ENCODE measurements at places on chromosomes 3 and 15.

DNA sequence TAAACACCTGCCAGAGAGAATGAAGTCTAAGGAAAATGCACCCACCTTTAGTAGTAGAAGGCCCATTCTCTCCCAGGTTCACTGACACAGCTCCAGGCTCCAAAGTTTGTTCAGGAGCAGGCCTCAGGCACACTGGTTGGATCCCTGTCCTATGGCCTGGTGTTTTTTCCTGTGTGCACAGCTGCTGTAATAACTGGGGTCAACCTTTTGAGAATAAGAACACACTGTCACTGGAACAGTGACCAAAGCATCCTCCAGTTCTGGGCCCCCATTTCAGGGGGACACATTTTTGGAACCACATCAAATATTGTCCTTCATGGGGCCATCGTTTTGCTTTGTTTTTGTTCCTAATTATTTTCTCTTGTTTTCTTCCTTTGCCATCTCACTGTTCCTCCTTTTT is 95.8 kb downstream of the ARNT2 start:
- DNase-seq = no peak

DNA sequence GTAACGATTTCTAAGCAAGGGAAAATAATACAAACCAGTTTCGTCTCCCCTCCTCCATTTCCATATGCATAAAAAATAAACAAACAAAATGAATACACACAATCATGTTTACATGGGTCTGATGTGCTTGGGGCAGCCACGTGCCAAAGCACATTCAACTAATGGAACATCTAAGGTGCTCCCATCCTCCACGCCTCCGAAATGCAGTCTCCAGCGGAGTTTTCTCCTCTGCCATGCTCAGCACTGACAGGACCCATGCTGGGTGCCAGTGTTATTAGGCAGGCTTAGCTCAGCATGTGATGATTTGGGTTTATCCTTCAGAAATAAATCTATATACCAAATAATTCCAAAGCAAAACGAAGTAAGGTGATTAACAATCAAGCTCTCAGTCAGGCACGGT is 337.3 kb upstream of the ATP10A start:
- DNase-seq = no peak

DNA sequence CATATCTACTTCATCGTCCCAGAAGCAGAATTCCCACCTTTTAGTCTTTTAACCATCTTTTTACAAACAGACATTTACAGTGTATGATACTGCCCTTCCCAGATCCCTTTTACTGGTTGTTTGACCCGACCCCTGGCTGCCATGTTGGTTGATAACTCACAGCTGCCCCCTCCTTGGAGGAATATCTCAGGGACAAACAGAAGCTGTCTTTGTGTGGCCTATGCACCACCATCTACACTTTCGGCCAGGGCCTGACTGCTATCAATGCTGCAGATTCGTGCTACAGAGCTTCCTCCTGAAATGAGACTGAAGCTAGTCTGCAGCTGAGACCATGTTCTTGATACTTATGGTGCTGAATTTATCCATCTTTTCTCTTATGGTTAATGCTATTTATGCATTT is 6.6 kb upstream of the POLQ start:
- DNase-seq = no peak

DNA sequence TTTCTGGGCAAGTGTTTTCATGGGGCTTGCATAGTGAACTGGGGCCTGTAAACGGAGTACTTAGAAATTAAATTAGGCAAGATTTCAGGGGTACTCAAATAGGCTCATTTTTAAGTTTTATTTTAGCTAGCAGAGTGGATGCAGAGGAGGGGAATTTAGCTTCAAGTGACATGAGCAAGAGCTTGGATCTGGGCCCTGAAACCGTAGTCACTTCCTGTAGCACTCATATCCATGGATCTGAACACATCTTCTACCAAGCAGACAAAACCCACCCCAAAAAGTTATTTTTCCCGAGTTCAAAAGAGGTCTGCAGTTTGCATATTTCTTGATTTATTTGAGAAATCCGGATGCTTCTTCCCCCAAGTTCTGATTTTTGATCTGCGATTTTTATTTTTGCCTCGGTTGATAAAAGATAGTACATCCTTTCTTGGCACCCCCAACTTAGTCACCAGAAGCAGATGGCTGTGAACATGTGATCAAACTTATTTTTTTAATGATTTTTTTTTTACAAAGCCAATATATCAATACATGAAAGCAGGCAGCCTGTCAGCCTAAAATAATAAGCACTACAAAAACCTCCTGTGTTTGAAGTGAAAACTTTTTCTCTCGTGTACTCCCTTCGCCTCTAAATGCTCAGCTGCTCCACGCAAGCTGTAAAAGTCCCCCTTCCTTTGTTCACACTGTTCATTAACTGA is 36.6 kb upstream of the STT3B start:
- DNase-seq = no peak

DNA sequence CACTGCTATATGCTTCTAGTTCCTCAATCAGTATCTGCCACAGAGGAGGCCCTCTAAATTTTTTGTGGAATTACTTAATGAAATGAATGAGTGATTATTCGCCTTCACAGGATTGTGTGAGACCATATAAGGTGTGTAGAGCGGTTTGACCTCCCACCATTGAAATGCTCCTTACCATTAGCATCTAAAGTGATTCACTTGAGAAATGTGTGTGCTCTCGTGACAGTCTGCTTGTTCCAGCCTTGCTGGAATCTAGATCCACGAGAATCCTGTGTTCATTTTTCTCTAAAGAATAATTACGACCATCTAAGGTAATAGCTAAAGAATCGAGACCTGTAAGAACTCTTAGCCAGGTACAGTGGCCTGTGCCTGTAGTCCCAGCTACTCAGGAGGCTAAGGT is 126.9 kb downstream of the FNDC3B start:
- no peak for DNase-seq

DNA sequence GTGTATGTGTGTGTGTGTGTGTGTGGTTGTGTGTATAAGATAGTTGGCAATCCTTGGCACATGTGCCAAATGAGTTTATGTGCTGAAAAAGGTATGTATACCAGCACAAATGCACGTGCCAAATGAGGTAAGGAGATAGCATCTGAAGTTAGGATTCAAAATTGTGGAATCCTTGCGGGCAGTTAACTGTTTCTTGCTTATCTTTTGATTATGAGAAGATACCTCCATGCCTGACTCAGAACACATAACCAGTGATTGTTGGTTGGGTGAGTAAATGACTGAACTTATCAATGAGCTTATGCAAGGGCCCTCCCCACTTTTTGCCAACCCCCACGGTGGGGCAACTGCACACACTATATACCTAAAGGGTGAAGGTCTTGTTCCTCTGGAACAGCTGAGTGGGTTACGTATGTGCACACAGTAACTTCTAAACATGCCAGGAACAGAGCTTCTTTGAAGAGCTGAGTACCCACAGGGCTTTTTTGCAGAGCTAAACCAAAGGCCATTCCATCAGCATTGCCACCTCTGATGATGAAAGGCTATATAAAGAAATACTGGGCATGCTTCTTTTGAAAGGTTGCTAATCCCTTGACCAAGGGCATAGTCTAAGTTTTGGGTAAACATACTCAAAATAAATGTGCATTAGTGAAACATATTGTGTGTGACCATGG is 60.1 kb downstream of the MEIS2 start:
- no peak for DNase-seq

DNA sequence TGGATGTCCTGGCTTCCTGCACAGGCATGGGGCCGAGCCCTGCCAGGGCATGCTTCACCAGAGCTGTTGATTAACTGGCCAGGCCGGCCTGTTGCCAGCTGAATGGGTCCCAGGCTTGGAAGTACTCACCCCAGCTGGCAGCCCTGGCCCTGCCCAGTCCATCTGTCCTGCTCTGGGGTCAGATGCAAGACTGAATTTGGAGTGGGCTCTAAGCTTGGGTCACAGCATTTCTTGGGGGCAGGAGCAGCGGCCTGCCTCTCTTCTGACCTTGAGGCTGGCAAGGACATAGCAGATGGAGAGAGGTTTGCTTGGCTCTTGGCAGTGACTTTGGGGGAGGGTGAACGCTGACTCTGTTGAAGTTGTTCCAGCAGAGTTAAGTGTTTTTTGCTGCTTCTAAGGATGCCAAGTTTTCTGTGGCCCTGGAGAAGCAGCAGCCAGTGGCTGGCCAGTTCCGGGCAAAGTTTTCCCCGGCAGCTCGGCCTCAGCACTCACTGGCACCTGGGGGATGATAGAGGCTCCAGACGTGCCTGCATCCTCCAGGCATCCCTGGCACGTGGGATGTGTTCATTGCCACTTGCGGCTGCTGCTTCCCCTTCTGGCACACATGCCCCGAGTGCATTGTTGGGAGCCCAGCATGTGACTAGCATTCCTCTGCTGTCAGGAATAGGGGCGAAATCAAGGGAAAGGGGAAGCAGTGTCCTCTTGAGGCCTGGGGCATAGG is 22.9 kb downstream of the PDIA5 start:
- no peak for DNase-seq

- no peak for DNase-seq
Measured at GRCh38 chr3:114370537-114371174, 76.8 kb downstream of the TIGIT start.

DNA sequence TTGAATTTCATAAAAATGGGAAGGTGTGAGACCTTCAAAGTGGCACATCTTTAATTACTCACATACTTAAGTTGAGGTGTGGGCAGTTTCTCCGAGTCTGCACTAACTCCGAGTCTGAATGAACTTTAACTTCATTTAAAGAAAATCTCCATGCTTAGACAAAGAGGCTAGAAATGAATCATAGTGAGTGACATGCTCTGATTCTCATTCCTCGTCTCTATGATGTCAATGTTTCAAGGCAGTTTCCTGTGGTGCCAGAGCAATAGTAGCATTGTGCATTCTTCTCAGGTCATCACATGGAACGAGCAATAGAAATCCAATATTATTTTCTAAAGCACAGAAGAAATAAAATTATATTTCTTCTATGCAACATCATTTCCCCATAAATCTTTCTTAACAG is 224.8 kb downstream of the KCNMB2 start:
- no peak for DNase-seq

DNA sequence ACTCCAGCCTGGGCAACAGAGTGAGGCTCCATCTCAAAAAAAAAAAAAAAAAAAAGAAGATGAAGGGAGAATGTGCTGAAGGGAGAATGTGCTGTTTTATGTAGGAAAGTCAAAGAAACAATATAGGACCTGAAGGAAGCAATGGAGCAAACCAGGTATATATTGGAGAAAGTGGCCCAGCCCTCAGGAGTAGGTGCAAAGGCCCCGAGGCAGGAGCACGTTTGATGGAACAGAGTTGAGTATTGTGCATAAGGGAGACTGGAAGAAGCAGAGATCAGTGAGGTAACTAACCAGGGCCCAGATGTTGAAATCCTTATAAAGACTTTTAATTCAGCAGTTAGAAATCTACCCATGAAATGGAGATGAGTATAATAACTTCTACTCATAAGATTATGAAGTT is 79.6 kb downstream of the MAP2K5 start:
- DNase-seq = no peak

DNA sequence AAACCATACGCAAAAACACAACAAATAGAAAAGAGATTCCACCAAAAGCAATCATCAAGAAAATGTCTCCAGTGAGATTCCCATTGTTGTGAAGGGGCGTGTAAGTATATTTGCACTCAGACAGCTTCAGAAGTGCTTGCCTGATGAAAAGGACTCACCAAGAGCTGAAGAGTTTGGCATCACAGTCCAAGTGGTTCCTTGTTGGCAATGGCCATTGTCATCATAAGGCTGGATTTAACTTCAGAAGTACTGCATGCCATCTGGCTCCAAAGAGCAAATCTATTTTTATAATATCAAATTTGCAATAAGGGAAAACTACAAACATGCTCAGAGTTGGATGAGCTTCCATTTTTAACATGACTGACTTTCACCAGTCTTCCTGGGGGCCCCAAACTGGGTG is 505.3 kb upstream of the NR2F2 start:
- peak; percentile 12 for DNase-seq

DNA sequence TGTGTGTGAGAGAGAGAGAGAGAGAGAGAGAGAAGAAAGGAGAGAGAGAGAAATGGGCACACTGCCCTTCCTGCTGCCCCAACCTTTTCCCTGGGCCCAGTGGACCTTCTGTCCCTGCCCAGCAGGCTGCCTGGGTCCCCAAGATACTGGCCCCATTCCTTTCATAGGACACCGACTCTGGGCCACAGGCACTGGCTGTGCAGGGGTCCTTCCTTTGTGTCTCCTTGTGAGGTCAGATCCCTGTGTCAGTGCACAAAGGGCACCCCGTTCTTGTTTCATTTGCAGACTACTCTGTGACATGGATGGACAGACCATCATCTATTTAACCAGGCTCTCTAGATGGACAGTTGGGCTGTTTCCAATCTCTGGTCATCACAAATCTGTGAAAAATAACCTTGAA is 21.3 kb upstream of the KLF13 start:
- no peak for DNase-seq

DNA sequence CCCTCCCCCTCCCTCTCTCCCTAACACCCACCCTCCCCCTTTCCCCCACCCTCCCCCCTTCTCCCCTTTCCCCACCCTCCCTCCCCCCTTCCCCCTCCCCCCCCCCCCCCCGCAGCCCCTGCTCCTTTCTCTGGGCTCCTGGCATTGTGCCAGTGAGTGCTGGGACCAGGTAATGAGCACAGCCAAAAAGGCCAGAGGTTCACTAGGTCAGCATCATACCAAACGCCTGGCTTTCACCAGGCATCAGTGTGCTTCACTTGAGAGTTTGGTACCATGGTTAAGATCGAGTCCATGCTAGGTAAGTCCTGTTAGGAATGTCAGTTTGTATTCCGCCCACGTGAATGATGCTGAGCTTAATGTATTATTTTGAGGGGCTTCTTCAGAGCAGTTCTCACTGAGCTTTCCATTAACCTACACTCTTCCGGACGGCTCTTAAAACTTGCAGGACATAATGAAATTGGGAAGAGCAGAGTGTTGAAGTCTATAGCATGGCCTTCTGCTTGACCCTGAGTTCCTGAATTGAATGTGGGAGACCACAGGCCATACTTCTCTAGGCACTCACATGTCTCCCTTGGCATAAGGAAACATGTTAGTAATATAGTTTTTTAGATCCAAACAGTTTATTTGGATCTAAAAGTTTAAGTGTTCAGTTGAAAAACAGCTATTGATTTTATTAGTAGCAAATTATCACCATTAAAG is 45.6 kb downstream of the SENP2 start:
- DNase-seq = no peak

Data from NCI-H2029 (cell line).